ENCODE measurements at places on chromosomes 2 and 18.

DNA sequence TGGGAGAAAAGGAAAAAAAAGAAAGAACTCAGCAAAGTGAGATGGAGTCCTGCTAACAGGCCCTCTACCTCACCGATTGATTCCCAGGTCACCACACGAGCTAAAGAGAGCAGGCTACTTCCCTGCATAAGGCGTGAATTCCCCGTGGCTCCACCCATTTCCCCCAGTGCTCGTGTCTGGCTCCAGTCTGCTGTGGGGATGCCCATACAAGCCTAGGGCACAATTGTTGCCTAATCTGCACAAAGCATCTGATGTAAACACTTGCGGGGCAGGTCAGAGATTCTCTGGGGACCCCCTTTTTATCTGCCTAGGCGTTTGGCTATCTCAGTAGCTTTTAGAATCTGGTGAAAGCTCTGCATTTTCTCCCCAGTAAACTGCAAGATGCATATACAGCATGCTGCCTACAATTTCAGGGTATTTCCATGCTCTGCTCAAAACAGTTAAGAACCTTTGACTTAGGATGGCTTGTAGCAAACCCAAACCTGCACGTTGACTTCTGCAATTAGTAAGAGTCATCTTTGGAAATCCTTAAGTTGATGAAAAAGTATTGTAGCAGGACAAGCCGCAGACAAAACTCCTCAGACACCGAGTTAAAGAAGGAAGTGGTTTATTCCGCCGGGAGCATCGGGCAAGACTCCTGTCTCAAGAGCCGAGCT is 34.8 kb downstream of the MYO3B start:
- peak; percentile 34 for DNase-seq

DNA sequence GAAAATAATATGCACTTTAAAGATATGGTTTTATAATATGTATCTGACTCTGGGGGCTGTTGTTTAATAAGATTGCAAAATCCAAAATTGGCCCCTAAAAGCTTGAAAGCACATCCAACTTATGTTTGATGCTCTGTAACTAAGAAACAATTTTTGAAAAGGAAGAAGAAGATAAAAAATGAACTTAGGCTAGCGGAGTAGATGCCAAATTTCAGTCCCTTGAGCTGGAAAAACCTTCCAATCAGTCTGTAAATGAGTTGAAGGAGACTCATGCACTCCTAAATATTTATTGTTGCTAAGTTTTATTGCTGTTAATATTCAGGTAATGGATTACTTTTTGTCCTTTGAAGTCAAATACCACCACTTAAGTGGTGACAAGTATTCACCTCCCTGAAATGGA is 465.0 kb downstream of the ZEB2 start:
- no peak for DNase-seq

GRCh38 chr18:13265008-13265910 is 46.7 kb downstream of the LDLRAD4 start:
- DNase-seq, result no peak

DNA sequence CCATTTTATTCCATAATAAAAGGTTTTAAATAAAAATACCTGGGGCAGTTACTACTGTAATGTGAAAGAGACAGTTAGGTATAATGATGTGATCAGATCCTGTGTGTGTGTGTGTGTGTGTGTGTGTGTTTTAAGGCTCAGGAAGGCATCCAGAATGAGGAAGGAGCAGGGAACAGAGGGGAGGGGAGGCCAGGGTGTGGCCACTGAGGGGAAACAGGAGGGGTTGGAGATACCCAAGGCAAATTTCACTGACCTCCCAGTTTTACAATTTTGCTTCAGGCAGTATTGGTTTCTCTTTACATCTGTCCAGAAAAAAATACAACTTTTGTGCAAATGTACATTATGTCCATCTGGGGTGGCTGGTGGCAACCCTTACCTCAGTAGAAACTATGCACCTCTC is 163.5 kb upstream of the FBXO11 start:
- DNase-seq, result no peak

DNA sequence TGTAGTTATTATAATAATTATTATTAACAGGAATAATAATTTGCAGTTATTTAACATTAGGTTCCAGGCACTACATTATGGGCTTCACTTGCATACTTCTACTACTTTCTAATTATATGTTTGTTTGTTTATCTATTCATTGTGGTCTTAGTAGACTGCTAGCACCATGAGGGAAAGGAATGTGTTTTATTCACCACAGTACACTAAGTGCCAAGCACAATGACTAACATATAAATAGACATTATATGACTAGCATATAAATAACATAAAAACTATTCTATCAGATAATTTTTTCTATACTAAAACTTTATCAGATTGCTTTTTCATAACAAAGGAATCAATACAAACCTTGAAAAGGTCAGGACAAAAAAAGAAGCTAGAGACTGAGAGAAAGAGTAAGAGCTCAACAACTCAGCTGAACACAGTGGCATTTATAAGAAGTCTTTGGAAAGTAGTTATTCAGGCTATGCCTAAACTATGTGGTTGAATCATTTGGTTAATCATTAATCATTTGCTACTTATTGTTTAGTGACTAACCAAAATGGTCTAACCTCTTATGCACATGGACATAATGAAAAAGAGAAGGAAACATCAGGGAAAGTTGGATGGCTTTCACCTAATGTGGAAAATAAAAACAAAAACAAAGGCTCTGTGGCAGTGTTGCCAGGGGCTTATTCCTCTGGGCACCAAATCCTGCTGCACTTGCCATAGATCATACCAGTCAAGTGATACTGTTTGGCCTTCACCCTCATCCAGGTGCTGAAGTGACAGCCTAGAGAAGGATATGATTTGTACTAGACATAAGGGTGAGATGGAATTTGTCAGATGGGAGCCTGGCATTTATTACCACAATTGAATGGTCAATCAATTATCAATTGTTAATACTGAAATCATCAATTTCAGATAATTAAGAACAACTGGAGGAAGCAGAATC is 174.9 kb downstream of the ETAA1 start:
- DNase-seq, result peak; percentile 73

- no peak for DNase-seq
Observed at GRCh38 chr2:23826040-23826439, 100.9 kb downstream of the ATAD2B start.

GRCh38 chr18:54135216-54135615 is 89.3 kb downstream of the MBD2 start:
- no peak for DNase-seq

DNA sequence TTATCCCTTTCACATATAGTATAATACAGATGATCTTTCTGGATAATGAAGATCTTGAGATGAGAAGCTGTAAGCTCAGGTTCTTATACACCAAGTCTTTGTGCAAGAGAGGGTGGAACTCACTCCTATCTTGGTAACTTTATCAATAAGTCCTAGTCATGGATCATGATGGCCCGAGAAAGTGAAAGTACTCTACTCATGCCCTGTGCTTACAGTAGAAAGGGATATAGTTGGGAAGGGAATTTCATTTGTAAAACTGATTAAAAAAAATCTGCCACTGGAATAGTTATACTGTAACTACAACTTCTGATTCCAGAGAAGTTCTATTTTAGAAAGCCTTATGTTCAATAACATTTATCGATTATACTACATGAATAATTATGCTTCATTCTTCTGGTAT is 51.8 kb downstream of the MYO3B start:
- DNase-seq, result no peak

GRCh38 chr2:134912361-134912760 is 6.3 kb upstream of the CCNT2 start:
- peak; percentile 56 for DNase-seq

DNA sequence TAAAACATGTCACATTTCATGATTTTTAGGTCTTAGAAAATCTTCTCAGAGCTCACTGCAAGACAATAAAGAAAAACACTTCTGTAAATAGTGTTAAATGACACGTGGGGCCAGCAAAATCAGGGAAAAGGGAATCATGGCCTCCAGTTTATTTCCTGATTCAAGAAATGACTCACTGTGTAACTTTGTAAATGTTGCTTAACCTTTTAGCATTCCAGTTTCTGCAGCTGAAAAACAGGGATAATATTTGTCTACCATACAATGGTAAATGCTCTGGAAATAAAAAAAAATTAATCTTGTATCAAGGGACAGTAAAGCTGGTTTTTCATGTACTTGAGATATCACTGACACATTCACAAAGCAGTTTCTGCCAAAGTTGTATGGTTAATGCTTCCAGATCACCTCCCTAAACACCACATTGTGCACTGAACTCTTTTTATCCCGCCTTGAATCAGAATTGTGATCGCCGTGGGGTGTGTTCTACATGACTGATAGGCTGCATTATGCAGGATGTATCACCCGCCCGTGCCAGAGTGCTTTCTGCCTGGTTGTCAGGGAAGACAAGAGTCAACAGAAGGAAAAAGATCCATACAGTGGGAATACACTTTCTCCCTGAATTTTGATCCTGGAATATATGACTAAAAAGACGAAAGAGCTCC is 238.8 kb downstream of the IKZF2 start:
- DNase-seq, result peak; percentile 79

- peak; percentile 67 for DNase-seq
Observed at GRCh38 chr18:3262234-3263131, 550 bp downstream of the MYL12B start.

GRCh38 chr2:7994397-7994951 is 687.4 kb upstream of the ID2 start:
- DNase-seq, result no peak

- no peak for DNase-seq
Observed at GRCh38 chr18:46700066-46700824, 43.2 kb upstream of the LOXHD1 start.

DNA sequence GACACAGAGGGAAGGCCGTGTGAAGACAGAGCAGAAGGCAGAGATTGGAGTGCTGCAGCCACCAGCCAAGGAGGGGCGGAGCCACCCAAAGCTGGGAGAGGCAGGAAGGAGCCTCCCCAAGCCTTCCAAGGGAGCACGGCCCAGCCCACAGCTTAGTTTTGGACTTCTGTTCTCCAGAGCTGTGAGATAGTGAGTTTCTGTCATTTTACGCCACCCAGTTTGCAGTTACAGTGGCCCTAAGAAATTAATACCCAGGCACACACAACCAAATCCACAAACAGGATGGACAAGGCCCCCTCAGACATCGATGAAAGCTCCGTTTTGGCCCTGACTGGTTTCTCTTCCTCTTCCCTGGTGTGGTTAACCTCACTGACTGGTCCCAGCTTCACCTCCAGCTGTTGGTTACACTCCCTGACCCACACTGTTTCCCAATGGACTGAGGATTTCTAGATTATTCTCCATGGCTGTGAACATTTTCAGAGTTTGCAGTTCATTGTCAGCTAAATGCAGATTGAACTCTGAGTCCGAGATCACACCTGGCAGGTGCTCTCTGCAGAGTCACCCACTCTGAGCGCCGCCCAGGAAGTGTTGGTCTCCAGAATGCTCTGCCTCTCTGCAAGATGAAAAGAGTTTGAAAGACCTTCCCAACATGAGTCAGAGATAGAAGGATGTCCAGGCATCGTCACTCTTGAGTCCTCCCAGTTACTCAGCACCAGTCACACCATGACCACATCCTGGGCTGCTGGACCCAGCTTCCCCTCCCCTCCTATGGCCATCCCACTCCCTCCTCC is 100.2 kb downstream of the TWIST2 start:
- DNase-seq, result peak; percentile 97

DNA sequence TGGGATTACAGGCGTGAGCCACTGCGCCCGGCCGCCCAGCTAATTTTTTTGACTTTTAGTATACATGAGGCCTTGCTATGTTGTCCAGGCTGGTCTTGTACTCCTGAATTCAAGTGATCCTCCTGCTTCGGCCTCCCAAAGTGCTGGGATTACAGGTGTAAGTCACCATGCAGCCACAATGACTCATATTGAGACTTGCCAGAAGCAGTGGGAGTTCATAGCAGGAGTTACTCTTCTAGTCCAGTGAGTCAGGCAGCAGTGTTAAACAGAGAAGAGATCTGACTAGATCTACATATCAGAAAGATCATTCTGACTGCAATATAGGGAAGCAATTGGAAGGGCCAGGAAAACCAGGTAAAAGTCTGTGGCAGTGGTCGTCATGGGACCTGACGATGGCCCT is 1.5 kb upstream of the FLACC1 start:
- peak; percentile 92 for DNase-seq

DNA sequence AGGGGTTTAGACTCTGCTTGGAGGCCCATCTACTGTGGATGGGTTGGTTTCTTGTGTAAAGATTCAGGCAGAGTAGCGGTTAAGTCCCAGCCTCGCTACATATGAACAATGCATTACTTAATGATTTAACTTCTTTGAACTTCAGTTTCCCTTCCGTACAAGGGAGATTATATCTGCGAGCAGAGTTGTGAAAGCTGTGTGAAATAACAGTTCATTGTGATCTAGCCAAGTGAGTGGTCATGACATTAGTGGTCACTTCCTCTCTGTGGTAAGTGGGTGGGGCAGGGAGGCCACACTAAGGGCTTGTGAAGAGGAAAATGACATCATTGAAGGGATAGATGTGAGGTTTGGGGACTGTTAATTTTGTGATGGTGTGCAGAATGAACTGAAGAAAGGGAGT is 14.1 kb upstream of the MEX3C start:
- DNase-seq, result peak; percentile 90

DNA sequence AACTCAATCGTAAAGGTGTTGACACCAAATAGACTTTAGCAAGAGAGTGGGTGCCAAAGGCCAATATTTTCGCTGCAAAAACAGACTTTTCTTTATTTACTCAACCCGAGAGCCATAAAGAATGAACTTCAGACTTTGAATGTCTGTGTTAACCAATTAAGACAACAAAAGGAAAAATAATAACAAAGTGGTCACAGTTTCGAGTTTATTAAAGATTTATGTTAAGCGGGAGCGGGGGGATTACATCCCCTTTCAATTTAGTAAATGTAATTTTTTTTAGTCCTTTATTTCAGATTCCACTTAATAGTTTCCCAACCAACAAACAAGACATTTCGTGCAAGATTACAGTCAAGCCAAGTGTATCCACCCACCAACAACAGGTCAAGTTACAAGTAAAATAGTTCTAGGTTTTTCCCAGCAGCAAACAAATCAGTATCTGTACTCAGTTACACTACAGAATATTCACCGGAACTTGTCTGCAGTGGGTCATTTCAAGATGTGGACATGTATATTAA is 9.0 kb downstream of the CDH2 start:
- no peak for DNase-seq

DNA sequence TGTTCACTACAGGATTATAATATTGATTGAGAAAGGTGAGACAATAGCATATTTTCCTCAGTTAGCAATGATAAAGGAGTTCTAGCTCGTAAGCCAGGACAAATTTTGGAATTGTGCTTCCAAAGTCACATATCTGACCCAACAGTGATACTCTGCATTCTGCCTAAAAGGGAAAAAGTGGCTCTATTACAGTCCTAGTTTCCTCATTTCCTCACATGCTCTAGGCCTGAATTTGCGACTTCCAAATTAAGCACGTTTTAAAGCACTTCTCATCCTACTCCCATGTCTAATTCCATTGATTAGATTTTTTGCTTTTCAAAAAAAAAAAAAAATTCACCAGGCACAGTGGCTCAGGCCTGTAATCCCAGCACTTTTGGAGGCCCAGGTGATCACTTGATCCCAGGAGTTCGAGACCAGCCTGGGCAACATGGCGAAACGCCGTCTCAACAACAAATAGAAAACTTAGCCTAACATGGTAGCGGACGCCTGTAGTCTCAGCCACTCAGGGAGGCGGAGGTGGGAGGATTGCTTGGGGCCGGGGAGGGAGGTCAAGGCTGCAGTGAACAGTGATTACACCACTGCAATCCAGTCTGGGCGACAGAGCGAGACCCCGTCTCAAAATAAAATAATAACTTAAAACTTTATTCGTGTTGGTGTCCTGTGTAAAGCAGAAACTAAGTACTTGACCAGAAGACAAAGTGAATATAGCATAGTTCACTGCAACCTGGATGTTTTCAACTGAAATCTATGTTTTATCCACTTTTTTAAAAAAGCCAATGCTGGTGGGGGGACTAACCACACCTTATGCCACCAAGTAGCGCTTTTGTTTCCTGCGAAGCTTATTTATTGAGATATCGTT is 1.5 kb downstream of the ESCO1 start:
- peak; percentile 6 for DNase-seq
